Naive B cell (primary cell): ENCODE measurements at places on chromosomes 12 and 14.

GRCh38 chr12:48175613-48176416 lies 7.6 kb upstream of the CCDC184 start:
- no peak for DNase-seq
- no peaks in the 10 kb centered on the region for H3K4me1 ChIP-seq

DNA sequence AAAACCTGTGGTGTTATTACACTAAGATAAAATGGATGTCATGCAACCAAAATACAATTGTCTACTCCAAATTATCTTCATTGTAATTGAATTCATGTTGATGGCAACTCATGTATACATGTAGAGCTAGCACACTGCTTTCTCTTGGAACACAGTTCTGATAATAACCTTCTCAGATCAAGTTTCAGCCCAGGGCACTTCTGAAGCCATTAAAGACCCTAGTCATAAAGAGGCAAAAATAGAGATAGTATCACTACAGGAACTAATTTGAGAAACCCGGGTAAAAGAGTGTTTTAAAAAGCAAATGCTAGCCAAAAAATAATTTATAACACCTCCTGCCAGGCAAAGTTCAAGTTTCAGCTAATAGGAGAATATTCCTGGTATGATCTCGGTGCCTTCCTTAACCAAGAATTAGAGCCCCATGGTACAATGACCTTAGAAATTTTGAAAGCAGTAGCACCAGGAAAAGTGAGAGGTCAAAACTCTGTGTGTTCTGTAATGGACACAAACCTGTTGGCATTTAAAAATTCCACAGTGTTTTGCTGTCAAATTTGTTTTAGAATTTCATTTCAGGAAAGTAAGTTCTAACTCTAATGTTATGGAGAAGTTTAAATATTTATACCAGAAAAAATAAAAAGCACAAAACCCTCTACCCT lies 105.0 kb upstream of the FRMD6 start:
- H3K4me3 ChIP-seq = no peak overlapping the region
- DNase-seq = no peak
- H3K27ac ChIP-seq = no peak overlapping the region
- H3K27me3 ChIP-seq = peaks cover 17% of the 10 kb centered on the region
- no peaks in the 10 kb centered on the region for H3K36me3 ChIP-seq

DNA sequence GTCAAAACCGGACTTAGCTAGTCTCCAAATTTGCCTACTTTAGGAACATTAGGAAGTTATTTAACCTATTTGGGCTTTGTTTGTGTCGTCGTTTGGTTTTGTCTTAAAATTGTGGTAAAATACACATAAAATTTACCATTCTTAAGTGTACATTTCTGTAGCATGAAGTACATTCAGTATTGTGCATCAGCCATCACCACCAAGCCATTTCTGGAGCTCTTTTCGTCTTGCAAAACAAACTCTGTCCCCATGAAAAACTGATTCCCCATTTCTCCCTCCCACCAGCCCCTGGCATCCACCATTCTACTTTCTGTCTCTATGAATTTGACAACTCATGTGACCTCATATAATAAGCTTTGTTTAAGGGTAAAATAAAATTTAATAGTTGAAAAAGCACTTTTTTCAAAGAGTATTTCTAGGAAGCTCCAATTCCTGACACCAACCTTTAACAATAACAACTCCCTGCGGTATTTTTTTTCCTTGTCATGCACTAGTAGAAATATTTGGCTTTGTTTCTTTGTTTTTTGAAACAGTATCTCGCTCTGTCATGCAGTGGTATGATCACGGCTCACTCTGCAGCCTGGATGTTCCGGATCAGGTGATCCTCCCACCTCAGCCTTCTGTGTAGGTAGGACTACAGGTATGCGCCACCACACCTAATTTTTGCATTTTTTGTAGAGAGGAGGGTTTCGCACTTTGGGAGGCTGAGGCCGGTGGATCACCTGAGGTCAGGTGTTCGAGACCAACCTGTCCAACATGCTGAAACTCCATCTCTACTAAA lies 3.6 kb upstream of the UBC start:
- peaks cover 17% of the 10 kb centered on the region for H3K36me3 ChIP-seq
- DNase-seq = no peak
- H3K4me1 ChIP-seq = peaks cover 87% of the 10 kb centered on the region
- peak overlapping the region; percentile 92 for H3K27ac ChIP-seq

- no peaks in the 10 kb centered on the region for H3K27me3 ChIP-seq
- no peak for DNase-seq
- peaks cover 35% of the 10 kb centered on the region for H3K36me3 ChIP-seq
- H3K4me3 ChIP-seq = no peak overlapping the region
Measured at GRCh38 chr12:113317122-113317521, 17.8 kb downstream of the SLC8B1 start.

GRCh38 chr14:106556665-106557289 lies 1030.4 kb downstream of the TMEM121 start:
- H3K4me3 ChIP-seq = no peak overlapping the region
- H3K27ac ChIP-seq = no peak overlapping the region
- H3K4me1 ChIP-seq = no peaks in the 10 kb centered on the region
- H3K36me3 ChIP-seq = no peaks in the 10 kb centered on the region
- no peaks in the 10 kb centered on the region for H3K27me3 ChIP-seq

DNA sequence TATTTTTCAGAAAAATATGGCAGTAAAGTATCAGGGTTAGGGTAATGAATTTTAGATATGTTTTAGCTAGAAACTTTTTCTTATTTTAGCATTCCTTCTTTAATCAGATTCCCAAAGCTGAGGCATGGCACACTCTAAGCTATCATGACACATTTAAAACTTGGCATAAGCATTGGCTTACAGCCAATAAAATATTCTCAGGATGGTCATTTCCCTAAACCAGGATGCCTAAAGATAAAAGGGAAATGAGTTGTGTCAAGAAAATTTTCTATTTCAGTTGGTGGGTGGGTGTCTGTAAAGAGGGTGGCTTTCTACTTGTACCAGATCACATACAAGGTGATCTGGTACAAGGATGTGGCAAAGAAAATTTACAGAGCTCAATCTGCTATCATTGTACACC lies 47.8 kb downstream of the PEBP1 start:
- H3K27ac ChIP-seq = peak overlapping the region; percentile 38
- DNase-seq = no peak

DNA sequence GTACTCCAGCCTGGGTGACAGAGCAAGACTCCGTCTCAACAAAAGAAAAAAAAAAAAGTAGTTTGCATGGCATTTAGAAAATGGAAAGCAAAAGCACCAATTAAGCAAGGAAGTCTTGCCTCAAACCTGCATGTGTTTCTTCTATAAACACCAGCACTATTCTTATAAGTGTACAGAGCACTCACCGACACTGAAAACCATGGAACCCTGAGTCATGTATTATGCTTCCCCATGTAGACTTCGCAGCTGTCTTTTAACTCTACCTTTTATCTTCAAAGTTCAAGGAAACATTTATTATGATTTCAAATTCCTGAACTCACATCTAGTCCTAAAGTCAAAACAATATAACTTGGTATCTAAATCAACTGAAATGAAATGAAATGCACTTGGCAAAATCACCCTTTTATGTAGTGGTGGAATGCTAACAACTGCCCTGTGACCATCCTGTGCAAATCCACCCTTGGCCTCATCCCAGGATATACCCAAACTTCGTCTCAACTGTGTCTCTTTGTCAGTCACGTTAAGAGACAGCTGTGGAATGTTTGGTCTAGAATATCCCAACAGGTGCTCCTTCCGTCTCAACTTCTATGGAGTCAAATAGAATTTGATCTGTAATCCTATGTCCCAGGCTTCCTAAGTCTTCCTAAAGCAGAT lies 4.8 kb downstream of the BCAT1 start:
- peaks cover 33% of the 10 kb centered on the region for H3K4me1 ChIP-seq
- no peaks in the 10 kb centered on the region for H3K36me3 ChIP-seq
- H3K27me3 ChIP-seq = peaks cover 12% of the 10 kb centered on the region
- H3K27ac ChIP-seq = no peak overlapping the region
- H3K4me3 ChIP-seq = no peak overlapping the region
- DNase-seq = no peak

- H3K27ac ChIP-seq = no peak overlapping the region
- peak overlapping the region; percentile 59 for H3K4me3 ChIP-seq
- H3K27me3 ChIP-seq = no peaks in the 10 kb centered on the region
- no peaks in the 10 kb centered on the region for H3K36me3 ChIP-seq
Measured at GRCh38 chr14:61342486-61342885, 21.1 kb downstream of the PRKCH start.

- no peak overlapping the region for H3K27ac ChIP-seq
- no peak for DNase-seq
- no peak overlapping the region for H3K4me3 ChIP-seq
- H3K27me3 ChIP-seq = peaks cover 3% of the 10 kb centered on the region
- H3K4me1 ChIP-seq = no peaks in the 10 kb centered on the region
- H3K36me3 ChIP-seq = no peaks in the 10 kb centered on the region
Measured at GRCh38 chr12:29990971-29991370, 207.2 kb upstream of the TMTC1 start.

DNA sequence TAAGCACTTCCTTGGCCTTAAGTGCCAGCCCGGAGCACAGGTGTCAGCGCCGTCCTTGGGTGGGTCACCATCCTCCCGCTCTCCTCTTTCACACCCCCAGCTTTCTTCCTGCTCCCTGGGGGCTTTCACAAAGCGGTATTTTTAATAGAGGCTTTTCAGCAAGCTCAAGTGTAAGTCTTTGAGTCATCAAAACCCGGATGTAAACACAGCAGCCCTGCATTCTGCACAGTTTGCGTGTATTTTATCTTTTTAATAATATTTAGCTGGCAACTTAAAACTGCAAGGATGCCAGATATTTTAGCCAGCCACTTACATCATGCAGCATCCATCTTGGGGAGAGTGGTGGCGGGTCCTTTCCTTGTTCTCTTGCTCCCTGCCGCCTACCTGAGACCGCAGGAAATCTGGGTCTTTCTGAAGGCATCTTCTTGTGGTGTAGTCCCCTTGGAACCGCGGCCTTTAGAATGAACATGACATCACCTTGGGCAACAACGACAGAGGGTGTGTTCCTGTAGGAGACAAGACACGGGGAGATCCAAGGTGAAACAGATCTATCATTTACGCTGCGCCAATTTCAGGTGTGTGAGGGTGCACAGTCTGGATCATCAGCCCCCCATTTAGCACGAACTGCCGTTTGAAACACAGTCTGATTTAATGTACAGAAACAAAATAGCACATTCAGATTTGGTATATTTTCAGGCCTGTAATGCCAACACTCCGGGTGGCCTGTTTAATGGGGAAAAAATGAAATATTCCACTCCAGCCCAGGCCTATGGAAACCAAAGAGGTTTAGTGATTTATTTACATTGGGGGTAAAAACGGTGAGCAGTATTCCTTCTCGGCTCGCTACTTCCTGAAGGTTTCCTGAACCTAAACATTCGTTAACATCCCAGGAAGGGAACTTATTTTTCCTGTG lies 12.5 kb upstream of the IRF2BPL start:
- no peaks in the 10 kb centered on the region for H3K36me3 ChIP-seq
- no peak for DNase-seq

GRCh38 chr14:21070083-21070609 lies at the start of gene ARHGEF40:
Gene ARHGEF40, plus strand, starts transcription at chr14:21070304. Its CDS starts 93 bp downstream, at chr14:21070397.
- peak; percentile 19 for DNase-seq
- peak within 1 kb of the TSS; percentile 88 for H3K4me3 ChIP-seq
- H3K4me1 ChIP-seq = peaks cover 39% of the 10 kb centered on the region
- no peaks in the 10 kb centered on the region for H3K36me3 ChIP-seq
- H3K27me3 ChIP-seq = peaks cover 56% of the 10 kb centered on the region

DNA sequence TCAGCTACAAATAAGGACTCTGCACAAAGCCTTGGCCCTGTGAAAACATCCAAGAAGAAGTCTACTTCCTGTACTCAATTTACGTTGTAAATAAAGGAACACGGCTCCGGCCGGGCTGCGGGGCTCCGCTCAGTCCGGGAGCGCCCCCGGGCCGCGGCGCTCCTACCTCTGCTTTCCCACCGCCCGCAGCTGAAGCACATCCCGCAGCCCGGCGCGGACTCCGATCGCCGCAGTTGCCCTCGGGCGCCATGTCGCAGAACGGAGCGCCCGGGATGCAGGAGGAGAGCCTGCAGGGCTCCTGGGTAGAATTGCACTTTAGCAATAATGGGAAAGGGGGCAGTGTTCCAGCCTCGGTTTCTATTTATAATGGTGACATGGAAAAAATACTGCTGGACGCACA lies 502.3 kb upstream of the FOXG1 start:
- no peaks in the 10 kb centered on the region for H3K36me3 ChIP-seq
- no peak overlapping the region for H3K4me3 ChIP-seq
- no peak for DNase-seq
- no peaks in the 10 kb centered on the region for H3K4me1 ChIP-seq
- no peak overlapping the region for H3K27ac ChIP-seq
- H3K27me3 ChIP-seq = no peaks in the 10 kb centered on the region

DNA sequence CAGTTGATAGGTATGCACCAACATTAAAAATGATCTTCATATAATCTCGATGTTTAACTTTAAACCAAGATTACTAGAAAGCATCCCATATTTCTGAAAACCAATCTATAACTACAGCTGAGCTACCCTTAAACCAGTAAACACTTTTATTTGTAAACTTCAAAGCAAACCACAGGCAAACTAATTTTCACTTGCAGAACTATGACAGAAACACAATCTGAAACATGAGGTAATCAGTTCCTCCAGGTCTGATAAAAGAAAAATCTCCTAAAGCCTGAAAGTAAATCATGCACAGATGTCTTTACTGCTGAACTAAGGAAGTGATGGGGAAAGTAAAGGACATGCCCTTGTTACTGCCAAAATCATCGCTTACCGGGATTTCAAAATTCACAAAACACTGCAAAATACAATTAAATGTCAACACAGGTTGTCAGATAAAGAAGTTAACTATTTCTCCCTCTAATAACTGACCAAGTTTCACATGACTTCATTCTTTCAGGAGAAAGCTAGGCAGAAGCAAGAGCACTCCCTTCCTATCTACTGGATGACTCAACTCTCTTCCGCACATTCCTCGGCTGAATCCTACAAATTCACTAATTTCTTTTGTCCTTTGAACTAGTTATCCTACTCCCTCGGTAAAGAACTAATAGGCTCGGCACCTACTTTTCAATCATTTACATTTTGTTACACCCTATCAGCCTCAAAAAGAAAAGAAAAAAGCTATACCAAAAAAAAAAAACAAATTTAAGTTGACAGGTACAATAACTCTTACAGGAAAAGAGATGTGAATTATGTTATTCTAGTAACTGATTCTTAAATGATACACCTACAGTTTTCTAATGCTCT lies 1.4 kb downstream of the EEA1 start:
- H3K27me3 ChIP-seq = no peaks in the 10 kb centered on the region
- H3K36me3 ChIP-seq = no peaks in the 10 kb centered on the region
- peak overlapping the region; percentile 94 for H3K27ac ChIP-seq
- no peak for DNase-seq
